ENCODE measurements at places on chromosomes 12 and 14. TPM values are rescaled to one million over a fixed set of nuclear protein-coding genes. Genes with fewer than 3 reads are reported as not detected.

The ACVRL1 gene
- 0.36 TPM for total RNA-seq

The STX2 gene
- 28.4 TPM for total RNA-seq

The ASIC1 gene
- 3.9 TPM for total RNA-seq

The WNT5B gene
- total RNA-seq = 74.4 TPM

The FRS2 gene
- 45.1 TPM for total RNA-seq

- H3K4me3 ChIP-seq = no peak overlapping the region
- no peaks in the 10 kb centered on the region for H3K36me3 ChIP-seq
- H3K27ac ChIP-seq = peak overlapping the region; percentile 79
- peaks cover 11% of the 10 kb centered on the region for H3K27me3 ChIP-seq
- no peak for DNase-seq
- H3K4me1 ChIP-seq = peaks cover 12% of the 10 kb centered on the region
Observed at GRCh38 chr12:107515446-107515958, 170.1 kb upstream of the PWP1 start.

DNA sequence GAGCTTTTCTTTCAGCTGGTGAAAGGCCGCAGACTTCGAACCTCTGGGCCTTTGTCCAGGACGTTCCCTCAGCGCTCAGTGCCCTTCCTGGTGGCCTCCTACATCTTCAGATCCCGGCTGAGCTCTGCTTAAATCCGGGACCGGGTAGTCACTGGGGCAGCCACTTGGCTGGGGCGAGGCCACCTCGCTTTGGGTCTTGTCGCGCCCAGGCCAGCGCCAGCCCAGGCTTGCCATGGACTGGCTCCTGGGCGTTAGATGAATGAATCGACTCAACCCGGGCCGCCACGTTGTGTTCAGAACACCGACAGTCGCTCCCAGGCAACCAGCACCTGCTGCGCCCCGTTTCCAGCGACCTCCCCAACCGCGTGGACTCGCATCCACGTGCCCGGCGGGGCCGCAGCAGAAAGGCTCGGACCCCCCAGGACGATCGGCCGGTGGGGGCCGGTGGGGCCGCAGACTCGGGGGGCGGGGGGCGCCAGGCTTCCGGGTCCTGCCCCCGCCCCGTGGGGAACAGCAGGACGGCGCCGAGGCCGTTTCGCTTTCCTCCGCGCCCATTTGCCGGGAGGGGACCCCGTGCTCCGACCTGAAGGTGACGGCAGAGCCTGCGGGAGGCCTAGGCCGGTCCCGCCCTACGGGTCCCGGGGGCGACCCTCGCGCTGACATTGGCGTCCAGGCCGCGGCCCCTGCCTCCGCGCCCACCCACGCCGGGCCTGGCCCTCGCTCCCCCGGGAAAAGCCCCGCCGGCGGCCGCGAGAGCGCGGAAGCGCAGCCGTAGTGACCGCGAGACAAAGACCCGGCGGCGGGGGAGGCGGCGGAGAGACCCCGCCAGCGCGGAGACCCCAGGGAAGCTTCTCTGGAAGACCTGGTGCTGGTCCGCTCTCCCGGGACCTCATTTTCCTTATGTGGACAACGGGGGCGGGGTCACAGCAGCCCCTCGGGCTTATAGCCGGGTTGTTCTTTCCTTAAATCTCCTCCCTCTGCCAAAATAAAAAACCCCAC is 37.3 kb upstream of the RCOR1 start:
- peaks cover 2% of the 10 kb centered on the region for H3K27me3 ChIP-seq
- no peaks in the 10 kb centered on the region for H3K36me3 ChIP-seq
- H3K4me1 ChIP-seq = no peaks in the 10 kb centered on the region
- DNase-seq = no peak
- peak overlapping the region; percentile 62 for H3K4me3 ChIP-seq

DNA sequence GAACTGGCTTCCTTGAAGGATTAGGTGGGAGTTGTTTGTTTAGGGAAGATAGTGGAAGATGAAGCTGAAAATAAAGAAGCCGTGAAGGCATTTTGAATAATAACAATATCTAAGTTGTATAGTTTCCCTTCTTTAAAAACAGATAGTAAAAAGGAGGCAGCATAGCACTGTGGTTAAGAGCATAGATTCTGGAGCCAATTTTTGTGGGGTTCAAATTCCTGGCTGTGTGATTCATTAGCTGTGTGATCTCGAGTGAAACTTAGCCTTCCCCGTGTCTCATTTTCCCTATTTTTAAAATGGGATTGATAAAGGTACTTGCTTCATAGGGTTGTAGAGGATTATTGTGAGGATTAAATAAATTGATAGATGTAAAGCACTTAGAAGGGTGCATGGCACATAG is 104.5 kb downstream of the MYRFL start:
- no peak for DNase-seq
- H3K27ac ChIP-seq = no peak overlapping the region
- H3K27me3 ChIP-seq = no peaks in the 10 kb centered on the region
- H3K4me1 ChIP-seq = peaks cover 3% of the 10 kb centered on the region
- H3K36me3 ChIP-seq = no peaks in the 10 kb centered on the region

DNA sequence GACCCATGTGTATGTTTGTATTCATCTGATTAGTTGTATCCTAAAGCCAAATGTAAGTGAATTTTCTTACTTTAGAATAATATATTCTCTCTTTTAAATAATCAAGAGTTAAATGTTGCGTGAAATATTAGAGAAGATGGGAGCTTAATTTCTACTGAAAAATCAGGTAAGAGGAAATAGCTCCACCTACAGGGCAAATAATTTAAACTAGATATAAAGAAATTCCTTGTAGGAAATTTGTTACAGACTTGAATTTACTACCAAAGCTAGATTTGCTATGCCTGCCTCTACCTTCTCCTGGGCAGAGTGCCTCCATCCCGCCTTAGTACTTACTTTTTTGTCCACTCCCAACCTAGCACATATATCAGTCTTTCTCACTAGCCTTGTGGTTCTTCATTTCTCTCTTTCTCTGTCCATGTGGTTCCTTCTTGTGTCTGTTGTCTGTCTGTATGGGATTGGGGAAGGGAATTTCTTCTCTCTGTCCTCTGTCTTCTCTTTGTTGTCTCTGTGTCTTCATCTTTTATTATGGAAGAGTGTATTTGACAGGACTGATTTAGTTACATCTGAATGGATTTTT is 44.7 kb downstream of the PALS1 start:
- DNase-seq = no peak
- no peaks in the 10 kb centered on the region for H3K36me3 ChIP-seq
- H3K27ac ChIP-seq = peak overlapping the region; percentile 15
- no peaks in the 10 kb centered on the region for H3K4me1 ChIP-seq

- peak overlapping the region; percentile 25 for H3K4me3 ChIP-seq
- peaks cover 7% of the 10 kb centered on the region for H3K27me3 ChIP-seq
- DNase-seq = no peak
- H3K36me3 ChIP-seq = no peaks in the 10 kb centered on the region
Observed at GRCh38 chr12:71442567-71442931, 3.0 kb downstream of the LGR5 start.

GRCh38 chr14:52111583-52111982 is 42.7 kb upstream of the NID2 start:
- no peak overlapping the region for H3K27ac ChIP-seq
- no peaks in the 10 kb centered on the region for H3K27me3 ChIP-seq
- no peaks in the 10 kb centered on the region for H3K36me3 ChIP-seq
- H3K4me3 ChIP-seq = no peak overlapping the region

GRCh38 chr12:53048780-53049401 is 974 bp upstream of the TNS2 start:
- peak; percentile 83 for DNase-seq
- H3K27me3 ChIP-seq = no peaks in the 10 kb centered on the region
- peak overlapping the region; percentile 88 for H3K4me3 ChIP-seq
- H3K4me1 ChIP-seq = peaks cover 87% of the 10 kb centered on the region
- H3K36me3 ChIP-seq = peaks cover 2% of the 10 kb centered on the region

GRCh38 chr12:117489671-117490070 is 128.2 kb upstream of the NOS1 start:
- no peak overlapping the region for H3K27ac ChIP-seq
- H3K36me3 ChIP-seq = no peaks in the 10 kb centered on the region
- H3K4me3 ChIP-seq = no peak overlapping the region
- peaks cover 22% of the 10 kb centered on the region for H3K4me1 ChIP-seq

GRCh38 chr14:102469261-102469660 is 40.3 kb downstream of the ANKRD9 start:
- no peaks in the 10 kb centered on the region for H3K27me3 ChIP-seq
- H3K4me1 ChIP-seq = no peaks in the 10 kb centered on the region
- no peak overlapping the region for H3K4me3 ChIP-seq
- peaks cover 23% of the 10 kb centered on the region for H3K36me3 ChIP-seq

DNA sequence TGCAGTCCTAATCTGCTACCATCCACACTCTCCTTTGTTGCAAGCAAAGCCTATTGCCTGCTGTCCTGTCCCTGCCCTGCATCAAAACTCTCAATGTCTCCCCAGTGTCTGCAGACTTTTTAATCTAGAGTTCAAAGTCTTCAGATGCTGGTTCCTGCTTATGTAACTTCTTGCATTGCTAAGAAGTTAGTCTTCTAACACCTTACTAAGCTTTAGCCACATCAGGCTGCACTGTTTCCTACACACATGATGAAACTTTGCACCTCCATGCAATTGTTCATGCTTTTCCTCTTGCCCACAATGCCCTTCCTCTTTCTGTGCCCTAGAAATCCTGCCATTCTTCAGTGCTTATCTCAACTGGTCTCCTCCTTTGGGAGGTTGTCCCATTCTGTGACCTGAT is 16.2 kb upstream of the DICER1 start:
- no peaks in the 10 kb centered on the region for H3K36me3 ChIP-seq
- peaks cover 4% of the 10 kb centered on the region for H3K4me1 ChIP-seq
- no peak overlapping the region for H3K4me3 ChIP-seq
- no peaks in the 10 kb centered on the region for H3K27me3 ChIP-seq
- H3K27ac ChIP-seq = no peak overlapping the region

DNA sequence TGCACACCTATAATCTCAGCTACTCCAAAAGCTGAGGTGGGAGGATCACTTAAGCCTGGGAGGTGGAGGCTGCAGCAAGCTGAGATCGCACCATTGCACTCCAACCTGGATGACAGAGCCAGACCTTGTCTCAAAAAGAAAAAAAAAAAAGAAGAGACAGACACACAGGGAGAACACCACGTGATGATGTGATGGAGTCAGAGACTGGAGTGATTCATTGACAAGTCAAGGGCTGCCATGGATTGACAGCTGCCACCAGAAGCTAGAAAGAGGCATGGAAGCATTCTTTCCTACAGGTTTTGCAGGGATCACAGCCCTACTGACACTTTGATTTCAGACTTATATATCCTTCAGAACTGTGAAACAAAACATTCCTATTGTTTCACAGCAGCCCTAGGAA is 3.5 kb upstream of the HCFC2 start:
- H3K27me3 ChIP-seq = no peaks in the 10 kb centered on the region
- no peak overlapping the region for H3K27ac ChIP-seq
- H3K36me3 ChIP-seq = peaks cover 2% of the 10 kb centered on the region
- peaks cover 17% of the 10 kb centered on the region for H3K4me1 ChIP-seq
- no peak overlapping the region for H3K4me3 ChIP-seq

GRCh38 chr14:80770114-80770908 is 171.2 kb downstream of the CEP128 start:
- no peaks in the 10 kb centered on the region for H3K27me3 ChIP-seq
- no peak overlapping the region for H3K27ac ChIP-seq
- DNase-seq = no peak
- no peaks in the 10 kb centered on the region for H3K36me3 ChIP-seq
- no peak overlapping the region for H3K4me3 ChIP-seq

DNA sequence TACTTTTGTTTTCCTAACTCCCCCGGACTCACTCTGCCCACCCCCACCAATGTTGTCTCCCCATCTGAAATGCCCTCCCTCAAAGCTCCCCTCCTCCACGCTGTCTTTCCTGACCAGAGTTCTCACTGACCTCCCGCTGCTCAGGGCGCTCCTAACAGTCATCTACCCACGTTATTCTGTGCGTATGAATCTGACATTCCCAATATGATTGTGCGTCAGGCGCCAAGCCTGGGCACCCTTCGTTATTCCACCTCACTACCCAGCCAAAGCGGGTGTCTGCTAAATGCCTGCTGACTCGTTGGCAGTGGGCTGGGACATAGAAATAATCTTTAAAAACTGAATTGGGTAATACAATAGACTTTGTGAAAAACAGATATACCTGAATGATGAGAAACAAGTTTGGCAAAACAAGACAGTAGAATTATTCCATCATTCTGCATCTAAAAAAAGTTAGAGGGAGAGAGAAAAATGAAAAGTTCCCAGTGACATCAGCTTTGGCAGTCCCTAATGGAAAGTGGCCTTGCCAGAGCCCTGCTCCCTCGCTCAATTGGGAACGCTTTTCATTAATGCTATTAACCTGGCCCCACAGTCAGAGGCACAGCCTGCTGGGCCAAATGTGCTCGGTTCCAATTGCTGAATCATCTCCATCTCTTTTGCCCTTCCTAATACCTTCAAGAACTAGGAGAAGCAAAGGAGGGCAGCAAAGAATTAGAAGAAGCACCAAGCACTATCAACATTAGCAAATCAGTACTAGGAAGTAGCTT is 74.0 kb upstream of the PLXNC1 start:
- no peaks in the 10 kb centered on the region for H3K36me3 ChIP-seq
- H3K4me3 ChIP-seq = no peak overlapping the region
- no peak for DNase-seq

DNA sequence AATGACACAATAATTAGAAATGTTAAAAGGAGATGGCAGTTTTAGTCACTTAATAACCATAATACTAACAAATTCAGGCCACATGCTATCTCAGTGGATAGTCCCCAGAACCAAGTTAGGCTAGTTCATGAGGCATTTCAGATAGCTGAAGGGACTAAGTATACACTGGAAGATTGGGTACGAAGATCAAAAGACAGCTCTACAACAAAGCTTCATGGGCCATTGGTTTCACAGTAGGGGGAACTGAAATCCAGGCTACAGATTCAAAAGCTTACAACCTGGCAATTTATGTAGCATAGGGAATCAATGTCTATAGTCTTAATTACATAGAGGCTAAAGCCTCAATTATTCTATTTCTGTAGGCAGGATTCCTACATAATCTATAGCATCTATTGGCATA is 343.0 kb downstream of the RGS6 start:
- no peak overlapping the region for H3K27ac ChIP-seq
- no peak overlapping the region for H3K4me3 ChIP-seq
- no peak for DNase-seq
- H3K36me3 ChIP-seq = no peaks in the 10 kb centered on the region
- no peaks in the 10 kb centered on the region for H3K4me1 ChIP-seq
- peaks cover 2% of the 10 kb centered on the region for H3K27me3 ChIP-seq

Data from chondrocyte (in vitro differentiated cells).